AG04450 (cell line): ENCODE measurements at places on chromosomes 3 and 15. TPM values are rescaled to one million over a fixed set of nuclear protein-coding genes. Genes with fewer than 3 reads are reported as not detected.

PAQR5 gene
- polyA plus RNA-seq, result 7.9 and 9.7 TPM in 2 replicates

SLC24A5 gene
- polyA plus RNA-seq, result 0.05 TPM in 1 of 2 replicates, not detected in the other

SPATA12 gene
- not detected in 2 replicates for polyA plus RNA-seq

FXR1 gene
- polyA plus RNA-seq, result 163 and 205 TPM in 2 replicates

CPNE9 gene
- polyA plus RNA-seq, result not detected in 2 replicates

EPHB3 gene
- polyA plus RNA-seq, result 1.9 TPM in 2 replicates

RBP2 gene
- not detected in 2 replicates for polyA plus RNA-seq

PCYT1A gene
- 71.4 and 76.6 TPM in 2 replicates for polyA plus RNA-seq

CHRD gene
- 0.11 and 0.12 TPM in 2 replicates for polyA plus RNA-seq

FGF12 gene
- polyA plus RNA-seq, result not detected in 2 replicates

LRRC34 gene
- 1.2 and 2.3 TPM in 2 replicates for polyA plus RNA-seq

TLR9 gene
- polyA plus RNA-seq, result 0.02 and 0.05 TPM in 2 replicates

CCDC39 gene
- not detected in 2 replicates for polyA plus RNA-seq

DNA sequence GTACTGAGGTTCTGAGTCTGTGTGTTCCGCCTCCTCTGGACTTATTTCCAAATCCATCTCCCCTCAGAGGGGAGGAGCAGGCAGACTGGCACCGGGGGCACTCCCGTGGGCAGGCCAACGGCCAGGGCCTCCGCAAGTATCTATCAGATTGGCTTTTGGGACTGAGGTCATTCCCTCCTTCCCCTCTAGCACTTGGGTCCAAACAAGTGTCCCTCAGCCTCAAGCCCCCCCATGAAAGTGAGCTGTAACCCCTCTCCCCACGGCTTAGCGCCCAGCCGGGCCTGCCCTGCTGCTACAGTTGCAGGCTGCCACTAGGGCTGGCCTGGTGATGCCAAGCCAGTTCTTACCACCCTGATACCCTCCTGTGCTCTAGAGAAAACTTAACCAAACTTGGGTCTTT lies 17.4 kb downstream of the ITGA11 start:
- DNase-seq, result no peak

- DNase-seq, result peak; percentile 8
Measured at GRCh38 chr3:147130461-147130860, 275.9 kb downstream of the ZIC4 start.

- no peak for DNase-seq
Measured at GRCh38 chr3:58518291-58518789, 18.6 kb downstream of the ACOX2 start.

DNA sequence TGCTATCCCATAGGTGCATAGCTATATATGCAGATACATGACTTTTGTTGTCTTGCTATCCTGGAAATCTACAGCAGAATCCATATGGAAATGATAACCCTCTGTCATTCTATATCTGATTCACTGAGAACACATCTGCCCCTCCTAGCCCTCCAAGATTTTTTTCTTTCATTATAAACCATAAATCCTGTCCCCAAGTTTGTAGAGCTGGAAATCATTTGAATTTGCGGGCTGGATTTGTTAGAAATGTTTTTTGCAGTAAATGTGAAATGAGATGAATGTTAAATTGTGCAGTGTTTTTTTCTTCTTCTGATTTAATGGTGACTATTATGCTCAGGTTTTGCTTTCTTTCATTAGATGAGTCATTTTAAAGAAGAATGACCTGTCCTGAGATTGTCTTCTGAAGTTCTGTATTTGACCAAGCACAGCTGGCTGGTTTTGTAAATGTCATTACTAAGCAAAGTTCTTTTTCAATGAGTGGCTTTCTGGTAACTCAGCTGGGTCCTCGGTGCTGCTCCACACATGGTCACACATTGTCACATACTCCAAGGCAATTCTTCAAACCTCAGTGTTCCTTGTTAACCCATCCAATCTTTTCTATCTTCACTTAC lies 25.3 kb upstream of the ABHD17C start:
- peak; percentile 27 for DNase-seq

GRCh38 chr3:23633261-23633960 lies 172.3 kb upstream of the UBE2E1 start:
- DNase-seq, result no peak

DNA sequence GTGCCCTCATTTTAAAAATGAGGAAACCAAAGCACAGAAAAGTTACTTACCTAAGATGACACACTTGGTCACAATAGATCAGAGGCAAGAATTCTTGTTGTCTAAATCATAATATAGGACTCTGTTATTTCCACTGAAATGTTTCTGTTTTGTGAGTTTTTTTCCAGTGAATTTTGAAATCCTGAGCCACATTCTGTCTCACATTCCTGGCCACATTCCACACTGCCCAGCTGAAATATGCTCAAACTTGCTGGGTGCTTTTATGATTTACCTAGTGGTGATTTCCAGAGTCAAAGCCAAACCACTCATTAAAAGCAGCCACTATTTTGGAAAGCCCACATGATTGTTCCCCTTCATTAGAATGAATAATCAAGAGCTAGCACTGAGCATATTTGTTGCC lies 82.3 kb upstream of the NPHP3 start:
- DNase-seq, result no peak

GRCh38 chr3:119524931-119525662 lies 26.8 kb downstream of the TIMMDC1 start:
- DNase-seq, result no peak

- DNase-seq, result no peak
Measured at GRCh38 chr3:178297740-178298139, 238.5 kb upstream of the KCNMB2 start.

- no peak for DNase-seq
Measured at GRCh38 chr3:119042162-119042561, 7.5 kb upstream of the IGSF11 start.

DNA sequence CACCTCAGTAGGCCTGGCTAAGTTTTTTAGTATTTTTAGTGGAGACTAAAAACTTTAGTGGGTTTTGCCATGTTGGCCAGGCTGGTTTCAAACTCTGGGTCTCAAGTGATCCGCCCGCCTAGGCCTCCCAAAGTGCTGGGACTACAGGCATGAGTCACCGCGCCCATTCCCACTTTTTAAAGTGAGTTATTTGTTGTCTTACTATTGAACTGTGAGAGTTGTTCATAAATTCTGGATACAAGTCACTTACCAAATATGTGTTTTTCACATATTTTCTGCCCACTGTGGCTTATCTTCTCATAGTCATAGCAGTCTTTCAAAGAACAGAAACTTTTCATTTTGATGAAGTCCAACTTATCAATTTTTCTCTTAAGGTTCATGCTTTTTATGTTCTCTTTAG lies 29.9 kb upstream of the SPSB4 start:
- DNase-seq, result no peak

- no peak for DNase-seq
Measured at GRCh38 chr15:72365844-72366243, 10.0 kb downstream of the HEXA start.

- DNase-seq, result peak; percentile 95
Measured at GRCh38 chr3:100073714-100074307, 40.5 kb downstream of the FILIP1L start.

- no peak for DNase-seq
Measured at GRCh38 chr15:71485094-71485693, 325.2 kb upstream of the NR2E3 start.

GRCh38 chr3:21017115-21017852 lies 733.7 kb downstream of the ZNF385D start:
- no peak for DNase-seq

- DNase-seq, result no peak
Measured at GRCh38 chr3:7934362-7934761, 567.3 kb upstream of the LMCD1 start.

GRCh38 chr3:95002438-95003046 lies 939.7 kb downstream of the NSUN3 start:
- DNase-seq, result no peak

DNA sequence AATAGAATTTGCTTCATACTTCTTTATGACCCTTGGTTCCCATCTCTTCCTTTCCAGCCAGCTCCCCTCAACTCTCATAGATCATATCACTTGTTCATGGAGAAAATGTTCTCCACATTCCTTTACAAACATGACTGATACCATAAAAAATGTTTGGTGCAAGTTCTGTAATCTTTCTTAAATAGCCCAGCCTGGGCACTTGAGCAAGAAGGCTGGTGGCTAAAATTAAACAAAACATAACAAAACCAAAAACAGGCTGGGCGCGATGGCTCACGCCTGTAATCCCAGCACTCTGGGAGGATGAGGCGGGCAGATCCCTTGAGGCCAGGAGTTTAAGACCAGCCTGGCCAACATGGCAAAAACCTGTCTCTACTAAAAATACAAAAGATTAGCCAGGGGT lies 8.9 kb upstream of the POLR2M start:
- DNase-seq, result no peak

- DNase-seq, result no peak
Measured at GRCh38 chr15:51782357-51782896, 31.0 kb downstream of the TMOD2 start.

DNA sequence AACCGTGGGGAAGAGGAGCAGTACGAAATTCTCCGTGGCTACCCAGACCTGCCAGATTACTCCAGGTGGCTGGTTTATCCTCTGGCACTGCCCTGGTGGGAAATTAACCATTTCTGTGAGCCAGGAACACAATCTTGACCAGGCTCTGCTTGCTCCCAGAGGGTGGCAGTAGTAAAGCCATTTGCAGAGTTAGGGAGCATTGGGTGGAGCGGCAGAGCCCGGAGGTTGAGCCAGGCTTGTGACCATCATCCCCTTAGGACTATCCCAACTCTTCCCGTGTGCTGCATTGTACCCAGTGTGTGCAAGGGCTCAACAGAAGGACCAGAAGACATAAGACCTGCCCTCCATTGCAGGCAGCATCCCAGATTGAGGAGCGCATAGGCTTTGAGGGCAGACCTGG lies 5.3 kb downstream of the KNG1 start:
- DNase-seq, result no peak

- no peak for DNase-seq
Measured at GRCh38 chr3:150917951-150918350, 12.7 kb upstream of the MINDY4B start.

- DNase-seq, result no peak
Measured at GRCh38 chr3:33956206-33956605, 157.8 kb downstream of the PDCD6IP start.

DNA sequence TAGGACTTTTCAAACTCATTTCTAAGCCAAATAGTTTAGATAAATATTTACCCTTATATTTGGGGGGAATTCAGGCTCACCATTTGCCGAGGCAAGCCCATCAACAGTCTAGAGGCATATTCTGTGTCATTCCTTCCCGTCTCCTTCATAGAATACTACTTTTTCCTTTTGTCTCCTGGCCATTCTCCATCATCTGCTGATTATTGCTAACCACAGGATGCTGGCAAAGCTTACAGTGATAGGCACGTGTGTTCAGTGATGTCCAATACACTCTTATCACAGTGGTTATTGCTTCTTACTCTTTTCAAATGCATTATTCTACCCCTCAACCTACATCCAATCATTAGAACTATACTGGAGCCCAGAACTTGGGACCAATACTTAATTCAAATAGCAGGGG lies 130.6 kb upstream of the ZBED2 start:
- no peak for DNase-seq
